Stimulated activated CD4-positive, alpha-beta T cell treated with anti-CD3 and anti-CD28 coated beads, Interleukin-4, amount 100 ng/mL, for 24 hours (primary cell): ENCODE measurements at places on chromosomes 7 and 10.

DNA sequence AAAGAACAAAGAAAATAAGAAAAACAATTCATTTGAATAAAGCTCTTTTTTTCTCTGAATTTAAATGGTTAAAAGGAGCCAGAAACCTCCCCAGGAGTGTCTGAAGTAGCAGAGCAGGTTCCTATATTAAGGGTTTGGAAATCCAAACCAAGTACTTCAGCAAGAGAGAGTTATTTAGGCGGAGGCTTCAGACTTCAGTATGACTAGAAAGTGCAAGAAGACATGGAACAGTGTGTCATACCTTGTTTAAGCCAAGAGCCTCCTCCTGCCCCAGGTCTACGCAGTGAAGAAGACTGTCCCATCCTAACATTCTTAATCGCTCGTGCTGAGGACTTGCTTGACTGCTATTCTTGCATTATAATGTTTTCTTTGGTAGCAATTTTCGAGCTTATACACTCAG, 51.3 kb downstream of the ODAD2 start:
- no peak for DNase-seq

- DNase-seq = no peak
Measured at GRCh38 chr10:105800641-105801040, 1159.6 kb downstream of the SORCS3 start.

GRCh38 chr10:6561552-6561951, 18.5 kb downstream of the PRKCQ start:
- DNase-seq = no peak

DNA sequence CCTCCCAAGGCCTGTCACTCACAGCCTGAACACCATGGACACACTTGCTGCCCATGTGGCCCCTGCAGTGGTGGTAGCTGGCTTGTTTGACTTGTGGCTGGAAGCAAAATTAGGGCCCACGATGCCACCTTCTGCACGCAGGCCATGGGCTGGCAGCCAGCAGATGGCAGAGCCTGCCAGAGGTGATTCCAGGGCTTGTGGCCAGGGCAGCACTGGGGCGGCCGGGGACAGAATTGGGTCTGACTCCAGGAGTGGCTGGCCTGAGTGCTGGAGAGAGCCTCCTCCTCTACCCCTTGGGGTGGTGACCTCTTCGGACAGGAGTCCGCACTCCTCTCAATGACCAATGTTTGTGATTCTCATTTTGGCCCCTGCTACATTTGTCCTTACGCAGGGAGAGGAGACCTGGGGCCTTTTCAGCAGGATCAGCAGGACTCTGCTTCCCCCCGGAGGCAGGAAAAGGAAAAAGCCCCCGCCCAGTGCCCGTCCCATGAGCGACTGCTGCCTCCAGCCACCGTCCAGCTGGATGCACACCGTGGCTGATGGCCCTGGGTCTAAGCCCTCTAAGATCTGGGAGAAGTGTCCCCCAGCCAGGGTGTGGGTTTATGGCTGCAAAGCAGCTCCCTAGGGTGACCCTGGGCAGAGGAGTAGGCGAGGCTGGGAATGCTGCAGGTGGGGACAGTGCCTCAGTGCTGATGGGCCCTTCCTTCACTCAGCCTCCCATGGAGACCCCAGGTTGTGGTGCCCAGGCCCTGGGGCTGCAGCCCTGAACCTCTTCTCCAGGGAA, 26.5 kb downstream of the DNAJB12 start:
- no peak for DNase-seq

DNA sequence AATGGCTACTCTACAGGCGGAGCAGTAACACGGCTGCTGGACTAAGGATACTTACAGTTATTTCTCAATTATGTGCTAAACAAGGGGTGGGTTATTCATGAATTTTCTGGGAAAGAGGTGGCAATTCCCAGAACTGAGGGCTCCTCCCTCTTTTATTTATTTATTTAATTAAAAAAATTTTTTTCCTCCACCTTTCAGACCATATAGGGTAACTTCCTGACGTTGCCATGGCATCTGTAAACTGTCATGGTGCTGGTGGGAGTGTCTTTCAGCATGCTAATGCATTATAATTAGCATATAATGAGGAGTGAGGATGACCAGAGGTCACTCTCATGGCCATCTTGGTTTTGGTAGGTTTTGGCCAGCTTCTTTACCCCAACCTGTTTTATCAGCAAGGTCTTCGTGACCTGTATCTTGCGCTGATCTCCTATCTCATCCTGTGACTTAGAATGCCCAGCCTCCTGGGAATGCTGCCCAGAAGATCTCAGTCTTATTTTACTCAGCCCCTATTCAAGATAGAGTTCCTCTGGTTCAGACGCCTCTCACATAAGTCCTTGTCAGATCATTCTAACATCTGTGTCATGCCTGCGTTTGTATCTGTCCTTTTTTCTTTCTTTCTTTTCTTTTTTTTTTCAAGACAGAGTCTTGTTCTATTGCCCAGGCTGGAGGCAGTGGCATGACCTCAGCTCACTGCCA, 15.9 kb upstream of the STOX1 start:
- DNase-seq = no peak
